ENCODE measurements at places on chromosomes 1 and 21.

- DNase-seq, result no peak
These were observed 16.3 kb downstream of the SEC16B start for GRCh38 chr1:177953549-177953948.

GRCh38 chr1:39017266-39017665 is 8.9 kb upstream of the NDUFS5 start:
- DNase-seq, result no peak

GRCh38 chr1:41355356-41355755 is 5.9 kb upstream of the FOXO6 start:
- DNase-seq, result no peak

GRCh38 chr1:85314726-85315125 is 38.3 kb upstream of the BCL10 start:
- no peak for DNase-seq

DNA sequence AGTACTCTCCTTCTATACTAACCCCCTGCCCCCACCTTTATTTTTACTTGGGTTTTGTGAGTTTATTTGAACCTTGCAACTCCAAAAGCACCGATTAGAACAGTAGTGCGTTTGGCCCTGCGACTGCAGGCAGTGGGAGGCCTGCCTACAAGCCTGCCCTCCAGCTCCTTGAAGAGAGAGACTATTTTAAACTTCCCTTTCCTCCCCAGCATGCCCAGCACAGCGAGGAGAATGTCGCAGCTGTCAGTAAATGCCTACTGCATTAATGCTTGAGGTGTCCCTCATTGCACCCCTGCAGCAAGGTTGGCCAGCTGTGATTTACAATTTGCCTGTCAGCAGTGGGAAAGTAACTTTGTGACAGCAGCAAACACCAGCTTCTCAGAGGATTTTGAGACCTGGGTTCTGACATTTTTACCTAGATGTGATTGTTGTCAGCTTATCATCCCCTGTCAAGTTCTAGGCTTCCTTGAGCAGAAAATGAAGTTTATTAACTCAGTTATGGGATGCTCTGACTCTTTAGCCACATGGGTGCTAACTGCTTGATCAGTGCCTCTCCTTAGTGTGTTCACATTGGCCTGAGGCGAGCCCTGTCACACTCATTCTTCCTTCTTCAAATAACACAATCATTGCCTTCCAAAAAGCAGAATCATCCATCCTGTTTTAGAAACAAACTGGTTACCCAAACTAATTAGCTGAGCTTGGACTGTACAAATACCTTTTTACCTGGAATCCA is 170.6 kb downstream of the PDE4B start:
- no peak for DNase-seq

DNA sequence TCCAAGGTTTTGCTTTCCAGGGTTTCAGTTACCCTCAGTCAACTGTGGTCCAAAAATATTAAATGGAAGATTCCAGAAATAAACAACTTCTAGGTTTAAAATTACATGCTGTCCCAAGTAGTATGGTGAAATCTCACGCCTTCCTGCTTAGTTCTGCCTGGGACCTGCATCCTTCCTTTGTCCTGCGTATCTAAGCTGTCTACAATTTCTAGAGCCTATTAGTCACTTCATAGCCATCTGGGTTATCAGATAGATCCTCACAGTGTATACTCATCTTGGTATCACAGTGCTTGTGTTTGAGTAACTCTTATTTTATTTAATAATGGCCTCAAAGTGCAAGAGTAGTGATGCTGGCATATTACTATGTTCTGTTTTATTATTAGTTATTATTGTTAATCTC is 157.7 kb downstream of the ROR1 start:
- no peak for DNase-seq

- DNase-seq, result no peak
These were observed 305.6 kb upstream of the LYPLAL1 start for GRCh38 chr1:218867941-218868626.

GRCh38 chr1:86648255-86648654 is 56.1 kb upstream of the SH3GLB1 start:
- peak; percentile 24 for DNase-seq

DNA sequence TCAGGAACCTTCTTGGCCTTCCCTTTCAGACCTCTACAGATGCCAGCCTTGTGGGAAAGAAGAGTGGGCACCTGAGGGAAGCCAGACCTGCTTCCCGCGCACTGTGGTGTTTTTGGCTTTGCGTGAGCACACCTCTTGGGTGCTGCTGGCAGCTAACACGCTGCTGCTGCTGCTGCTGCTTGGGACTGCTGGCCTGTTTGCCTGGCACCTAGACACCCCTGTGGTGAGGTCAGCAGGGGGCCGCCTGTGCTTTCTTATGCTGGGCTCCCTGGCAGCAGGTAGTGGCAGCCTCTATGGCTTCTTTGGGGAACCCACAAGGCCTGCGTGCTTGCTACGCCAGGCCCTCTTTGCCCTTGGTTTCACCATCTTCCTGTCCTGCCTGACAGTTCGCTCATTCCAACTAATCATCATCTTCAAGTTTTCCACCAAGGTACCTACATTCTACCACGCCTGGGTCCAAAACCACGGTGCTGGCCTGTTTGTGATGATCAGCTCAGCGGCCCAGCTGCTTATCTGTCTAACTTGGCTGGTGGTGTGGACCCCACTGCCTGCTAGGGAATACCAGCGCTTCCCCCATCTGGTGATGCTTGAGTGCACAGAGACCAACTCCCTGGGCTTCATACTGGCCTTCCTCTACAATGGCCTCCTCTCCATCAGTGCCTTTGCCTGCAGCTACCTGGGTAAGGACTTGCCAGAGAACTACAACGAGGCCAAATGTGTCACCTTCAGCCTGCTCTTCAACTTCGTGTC is 995 bp upstream of the ZBTB48 start:
- DNase-seq, result no peak

DNA sequence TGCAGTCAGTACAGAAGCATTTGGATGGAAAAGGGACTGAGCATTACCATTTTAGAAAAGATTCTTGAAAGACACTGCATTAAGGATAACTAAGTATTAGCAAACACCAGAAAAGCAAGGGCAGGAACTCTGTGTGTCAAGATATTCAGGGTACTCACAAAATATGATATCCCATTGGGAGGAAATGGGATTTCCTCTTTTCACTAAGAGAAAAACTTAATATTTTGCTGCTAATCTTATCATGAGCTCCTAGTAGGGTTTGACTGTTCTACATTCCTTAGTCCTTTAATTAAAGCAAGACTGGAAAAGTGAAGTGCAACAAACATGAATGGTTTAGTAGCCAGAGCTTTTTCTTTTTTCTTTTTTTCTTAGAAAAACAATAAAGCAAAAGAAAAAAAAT is 305.9 kb upstream of the ADGRL4 start:
- DNase-seq, result no peak

DNA sequence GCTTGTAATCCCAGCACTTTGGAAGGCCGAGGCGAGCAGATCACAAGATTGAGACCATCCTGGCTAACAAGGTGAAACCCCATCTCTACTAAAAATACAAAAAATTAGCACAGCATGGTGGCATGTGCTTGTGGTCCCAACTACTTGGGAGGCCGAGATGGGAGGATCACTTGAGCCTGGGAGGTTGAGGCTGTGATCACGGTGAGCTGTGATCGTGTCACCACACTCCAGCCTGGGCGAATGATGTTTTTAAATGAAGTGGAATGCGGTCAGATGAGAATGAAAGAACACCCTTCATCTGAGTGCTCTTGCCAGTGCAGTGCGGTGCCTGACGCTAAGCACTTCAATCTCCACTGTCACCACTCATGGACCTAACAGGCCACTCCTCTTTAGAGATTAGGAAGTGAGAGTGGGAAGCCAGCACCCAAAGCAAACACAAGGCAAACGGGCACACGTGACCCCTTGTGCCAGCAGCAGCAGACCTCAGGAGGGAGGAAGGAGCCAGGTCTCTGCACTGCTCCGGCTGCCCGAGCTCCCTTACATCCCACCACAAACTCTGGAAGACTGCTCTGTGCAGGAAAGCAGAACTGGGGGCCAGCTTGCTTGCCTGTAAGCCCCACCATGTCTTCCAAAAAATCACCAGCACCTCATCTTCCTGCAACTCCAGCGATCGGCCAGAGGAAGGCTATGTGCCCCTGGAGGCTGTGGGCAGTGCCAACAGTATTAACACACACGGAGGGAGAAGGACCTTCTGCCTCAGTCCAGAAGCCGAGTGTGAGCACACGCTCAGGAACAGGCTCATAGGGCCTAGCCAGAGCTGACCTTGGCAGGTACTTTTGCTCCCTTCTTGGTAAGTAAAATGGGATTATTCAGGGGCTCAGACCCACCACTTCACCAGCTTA is 9.7 kb downstream of the CTNNBIP1 start:
- DNase-seq, result no peak

DNA sequence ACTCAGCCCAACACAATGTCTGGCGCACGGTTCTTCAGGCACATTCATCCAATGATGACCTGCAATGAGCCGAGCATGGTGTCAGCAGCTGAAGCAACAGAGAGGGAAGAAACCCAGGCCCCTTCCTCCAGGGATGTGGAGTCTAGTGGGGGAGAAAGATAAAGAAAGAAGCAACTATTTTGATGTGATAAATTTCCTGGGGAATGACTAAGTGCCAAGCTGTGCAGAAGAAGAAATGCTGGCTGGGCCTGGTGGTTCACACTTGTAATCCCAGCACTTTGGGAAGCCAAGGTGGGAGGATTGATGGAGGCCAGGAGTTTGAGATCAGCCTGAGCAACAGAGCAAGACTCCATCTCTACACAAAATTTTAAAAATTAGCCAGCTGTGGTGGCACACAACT is 561.8 kb downstream of the KIF26B start:
- DNase-seq, result no peak

GRCh38 chr1:234533034-234533891 is 54.3 kb upstream of the TARBP1 start:
- DNase-seq, result no peak

DNA sequence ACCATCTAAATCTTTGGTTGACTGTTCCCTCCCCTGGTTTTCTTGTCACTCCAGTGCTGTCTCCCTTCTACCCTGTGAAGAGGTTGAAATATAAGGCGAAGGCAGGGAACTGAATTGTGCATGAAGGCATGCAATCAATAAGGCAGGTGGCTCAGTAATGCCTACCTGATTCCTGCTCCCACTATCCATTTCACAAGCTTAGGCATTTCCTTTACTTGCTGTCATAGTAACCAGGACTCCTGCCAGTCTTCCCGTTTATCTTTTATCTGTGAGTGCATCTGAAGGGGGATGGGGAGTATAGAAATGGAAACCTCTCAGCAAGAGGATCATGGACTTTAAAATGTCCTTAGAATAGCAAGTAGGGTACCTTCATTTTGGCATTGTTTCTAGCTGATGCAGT is 40.5 kb downstream of the MRPS6 start:
- no peak for DNase-seq

- no peak for DNase-seq
These were observed 30.5 kb upstream of the SCMH1 start for GRCh38 chr1:41272601-41273000.

- no peak for DNase-seq
These were observed 23.6 kb upstream of the ANGPTL3 start for GRCh38 chr1:62573675-62574074.

DNA sequence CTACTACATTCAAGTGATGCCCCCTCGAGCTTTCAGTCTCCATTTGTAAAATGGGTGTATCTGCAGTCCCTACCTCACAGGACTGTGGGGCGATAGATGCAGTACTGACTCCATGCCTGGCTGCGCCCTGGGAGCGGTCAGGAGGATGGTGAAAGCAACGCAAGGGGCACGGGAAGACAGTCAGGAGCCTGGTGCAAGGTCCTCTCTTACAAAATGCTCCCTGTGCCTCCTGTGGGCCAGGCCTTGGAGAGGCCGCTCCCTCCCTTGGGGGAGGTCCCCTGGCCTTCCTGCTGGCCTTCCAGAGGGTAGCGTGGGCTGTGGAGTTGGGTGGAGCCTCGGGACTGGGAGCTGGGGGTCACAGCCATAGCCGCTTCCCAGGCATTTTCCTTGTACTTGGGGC is 21.6 kb downstream of the FAM151A start:
- no peak for DNase-seq

DNA sequence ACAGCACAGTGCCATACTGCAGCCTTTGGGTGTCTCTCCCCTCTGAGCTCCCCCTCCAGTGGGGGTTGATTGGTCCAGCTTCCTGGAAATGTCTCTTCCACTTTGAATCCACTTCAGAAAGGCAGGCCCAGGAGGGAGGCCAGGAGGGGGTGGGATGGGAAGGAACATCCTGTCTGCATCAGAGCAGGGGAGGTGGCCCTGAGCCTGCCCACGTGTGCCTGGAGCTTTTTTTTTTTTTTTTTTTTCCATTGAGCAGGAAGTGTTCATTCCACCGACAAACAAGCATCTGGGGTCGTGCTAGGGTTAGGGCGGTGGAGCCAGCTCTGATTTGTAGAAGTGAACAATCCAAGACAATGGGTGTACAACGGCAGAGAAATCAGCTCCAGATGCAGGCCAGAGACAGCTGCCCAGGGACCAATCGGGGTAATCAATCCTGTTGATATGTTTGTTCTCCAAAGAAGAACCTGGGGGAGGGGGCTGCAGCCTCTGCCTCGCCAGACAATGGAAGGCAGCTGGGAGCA is 93.3 kb downstream of the SSBP3 start:
- no peak for DNase-seq

DNA sequence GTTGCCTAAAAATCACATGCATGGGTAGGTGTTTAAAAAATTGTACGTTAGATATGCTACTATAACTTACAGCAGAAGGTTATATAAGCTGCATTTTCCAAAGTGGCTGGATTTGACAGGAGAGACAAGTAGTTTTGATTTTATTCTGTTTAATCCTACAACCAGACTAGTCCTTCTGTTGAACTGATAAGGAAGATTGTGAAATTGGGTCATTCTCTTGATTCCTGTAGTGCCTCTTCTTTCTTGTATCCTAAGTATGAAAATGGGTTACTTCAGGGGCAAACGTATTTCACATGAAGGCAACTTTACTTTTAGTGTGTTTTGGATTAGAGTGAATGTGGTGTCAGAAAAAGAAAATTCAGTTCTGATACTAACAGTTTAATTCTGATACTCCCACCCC is 19.0 kb downstream of the CDC42 start:
- no peak for DNase-seq

GRCh38 chr1:169697755-169698154 is 13.7 kb downstream of the SELL start:
- DNase-seq, result no peak

DNA sequence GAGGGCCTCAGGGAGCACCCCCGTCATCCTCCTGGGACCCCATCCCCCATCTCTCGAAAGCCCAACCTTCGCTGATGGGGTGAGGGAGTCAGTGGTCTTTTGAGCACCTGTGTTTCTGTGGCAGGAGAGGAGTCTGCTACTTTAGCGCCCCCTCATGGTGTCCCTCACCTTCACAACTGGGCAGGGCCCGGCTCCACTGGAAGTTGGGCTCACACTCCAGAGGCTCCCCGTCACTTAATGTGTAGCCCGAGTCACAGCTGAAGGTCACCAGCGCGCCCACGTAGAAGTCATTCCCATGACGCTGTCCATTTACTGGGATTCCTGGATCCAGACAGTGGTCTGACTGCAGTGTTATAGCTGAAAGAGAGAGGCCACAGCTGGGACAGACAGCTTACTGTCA is 139.5 kb upstream of the HMGB4 start:
- DNase-seq, result no peak

GRCh38 chr1:227738820-227739219 is 3.6 kb downstream of the SNAP47 start:
- DNase-seq, result no peak

All from NCI-H2107 (cell line).